ENCODE measurements at places on chromosomes 5 and 9.

DNA sequence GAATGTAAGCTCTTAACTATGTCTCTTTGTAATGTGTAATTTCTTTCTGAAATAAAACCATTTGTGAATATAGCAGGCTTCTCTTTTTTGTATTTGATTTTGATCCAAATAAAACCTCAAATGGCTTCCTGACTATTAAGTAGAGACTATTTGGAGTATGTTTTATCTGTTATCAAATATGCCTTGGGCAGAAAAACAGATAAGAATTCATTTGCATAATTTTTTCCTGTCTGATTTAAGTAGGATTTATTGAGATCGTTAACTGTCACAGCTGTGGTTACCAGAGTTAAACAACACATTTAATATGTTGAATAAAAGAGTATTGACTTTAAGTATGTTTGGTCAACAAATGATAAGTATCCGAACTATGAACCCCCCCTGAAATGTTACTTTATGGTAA, 104.9 kb downstream of the MELK start:
- DNase-seq = no peak

- DNase-seq = no peak
Measured at GRCh38 chr5:51452562-51452961, 69.3 kb downstream of the ISL1 start.

DNA sequence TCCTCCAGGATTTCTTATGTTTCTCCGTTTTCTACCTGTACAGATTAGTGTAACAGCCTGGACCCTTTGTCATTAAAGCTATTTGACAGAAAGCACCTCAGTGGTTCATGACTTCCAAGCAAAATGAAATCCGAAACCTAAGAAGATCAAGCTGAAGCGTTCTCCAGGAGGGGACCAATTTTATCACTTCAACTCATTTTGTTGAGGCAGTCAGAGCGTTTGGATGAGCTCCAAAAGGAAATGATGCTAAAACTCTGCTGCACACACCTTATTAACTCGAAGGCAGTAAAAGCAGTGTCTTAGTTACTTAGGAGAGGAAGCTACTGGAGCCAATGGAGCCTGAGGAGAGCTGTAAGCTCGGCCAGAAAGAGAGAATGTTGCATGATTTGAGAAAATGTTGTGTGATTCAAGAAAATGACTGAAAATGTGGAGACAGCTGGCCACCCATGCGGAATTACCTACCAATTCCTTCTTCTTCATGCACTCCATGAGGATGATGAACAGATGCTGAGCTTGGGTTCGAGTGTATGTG, 346.7 kb upstream of the KLF9 start:
- no peak for DNase-seq

DNA sequence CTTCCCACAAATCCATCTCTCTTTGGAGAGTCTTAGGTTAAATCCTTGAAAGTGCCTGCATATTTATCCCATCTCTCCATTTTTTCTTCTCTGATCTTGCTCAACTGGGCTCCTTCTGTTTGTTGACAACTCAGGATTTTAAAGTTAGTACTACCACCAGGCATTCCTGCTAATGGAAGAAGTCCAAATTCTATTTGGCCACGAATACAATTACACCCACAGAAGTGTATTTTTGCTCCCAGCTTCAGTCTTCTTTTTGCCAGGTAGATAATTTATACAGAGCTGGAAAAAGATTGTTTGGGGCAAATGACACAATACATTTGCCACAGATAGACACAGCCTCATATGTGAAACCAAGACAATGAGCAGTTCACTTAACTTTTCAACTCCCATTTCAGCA, 74.8 kb downstream of the CETN3 start:
- DNase-seq = no peak

DNA sequence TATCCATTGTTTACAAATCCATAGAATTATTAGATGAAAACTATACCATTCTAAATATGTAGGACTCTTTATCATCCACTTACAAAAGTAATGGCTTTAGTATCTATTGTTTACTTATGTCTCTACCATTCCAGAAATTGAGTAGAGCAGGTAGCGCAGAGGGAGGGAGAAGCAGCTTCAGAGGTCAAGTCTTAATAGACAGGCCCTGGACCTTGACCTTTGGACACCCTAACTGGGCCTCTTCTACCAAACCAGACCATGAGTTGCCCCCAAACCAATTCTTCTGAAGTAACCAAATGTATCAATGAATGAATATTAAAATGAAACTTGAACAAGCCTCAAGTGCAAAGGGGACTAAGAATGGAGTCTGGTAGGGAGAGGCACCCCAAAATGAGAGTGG, 124.9 kb upstream of the ANKRD55 start:
- no peak for DNase-seq

GRCh38 chr5:155290937-155291336, 277.4 kb downstream of the KIF4B start:
- no peak for DNase-seq

DNA sequence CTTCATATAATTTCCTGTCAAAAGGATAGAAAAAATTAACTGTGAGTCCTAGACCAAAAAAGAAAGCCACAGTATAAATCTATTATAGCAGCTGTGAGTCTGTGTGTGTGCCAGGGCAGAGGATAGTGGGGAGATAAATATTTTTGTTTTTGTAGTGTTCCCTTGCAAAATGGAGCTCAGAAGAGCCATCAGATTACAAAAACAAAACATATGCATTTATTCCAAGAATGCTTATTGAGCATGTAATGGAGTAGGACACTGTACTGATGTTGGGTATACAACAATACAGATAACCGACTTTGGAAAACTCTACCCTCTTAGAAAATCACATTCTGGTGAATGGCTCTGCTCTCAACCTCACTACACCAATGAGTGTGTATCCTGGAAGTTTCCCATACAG, 111.0 kb downstream of the DMAC1 start:
- DNase-seq = no peak
